ENCODE measurements at places on chromosomes 11 and 22.
A peak's percentile ranks its signal among the peaks of the same experiment; 100 is the strongest.

- no peak for DNase-seq
Observed at GRCh38 chr11:2269601-2270321, 627 bp downstream of the ASCL2 start.

DNA sequence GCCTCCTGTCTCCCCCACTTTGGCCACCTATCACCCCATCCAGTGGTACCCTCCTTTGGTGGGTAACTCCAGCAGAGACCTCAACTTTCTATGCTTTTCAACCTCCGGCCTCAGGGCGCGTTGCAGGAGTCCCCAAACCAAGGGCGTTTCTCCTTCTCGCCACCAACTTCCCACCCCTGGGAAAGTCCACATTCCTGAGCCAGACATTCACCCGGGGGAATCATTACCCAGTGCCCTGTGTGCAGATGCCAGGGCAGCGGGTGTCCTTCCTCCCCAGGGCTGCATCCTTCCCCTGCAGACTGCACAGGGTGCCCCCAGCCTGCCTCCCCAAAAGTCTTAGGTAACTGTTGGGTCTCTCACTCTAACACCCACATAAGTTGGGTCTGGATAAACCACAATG, 26.4 kb downstream of the MYEOV start:
- no peak for DNase-seq

GRCh38 chr11:115162919-115163318, 341.3 kb downstream of the CADM1 start:
- DNase-seq = no peak

- peak; percentile 76 for DNase-seq
Observed at GRCh38 chr11:67282155-67282875, 6.8 kb upstream of the ANKRD13D start.

DNA sequence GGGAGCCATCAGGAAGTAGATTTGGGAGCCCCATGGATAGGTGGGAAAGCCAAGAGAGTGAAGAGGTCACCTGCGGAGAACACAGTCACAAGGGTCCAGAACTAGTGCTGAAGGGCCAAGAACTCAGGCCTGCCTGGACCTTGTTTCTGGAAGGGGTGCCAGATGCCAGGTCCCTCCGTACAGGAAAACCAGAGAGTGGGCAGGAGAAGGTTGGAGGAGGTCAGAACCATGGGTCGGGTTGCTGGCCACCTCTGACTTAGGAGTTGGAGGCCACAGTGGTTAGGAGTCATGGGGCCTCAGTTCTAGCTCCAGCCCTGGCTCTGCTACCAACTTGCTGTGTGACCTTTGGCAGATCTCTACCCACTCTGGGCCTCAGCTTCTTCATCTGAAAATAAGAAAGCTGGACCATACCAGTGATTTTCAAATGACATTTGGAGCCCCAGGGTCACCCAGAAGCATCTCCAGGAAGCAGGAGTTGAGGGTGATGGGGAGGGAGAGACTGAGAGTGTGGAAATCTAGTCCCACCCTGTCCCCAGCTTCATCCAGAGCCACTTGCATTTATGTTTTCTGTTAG, 20.8 kb upstream of the TUB start:
- peak; percentile 35 for DNase-seq

GRCh38 chr11:20089796-20090653, 70.2 kb downstream of the DBX1 start:
- no peak for DNase-seq

GRCh38 chr11:46039990-46040389, 81.3 kb downstream of the PHF21A start:
- no peak for DNase-seq

GRCh38 chr11:134261626-134262488, 8.5 kb downstream of the ACAD8 start:
- no peak for DNase-seq

- no peak for DNase-seq
Observed at GRCh38 chr22:32048069-32048468, 5.0 kb downstream of the SLC5A1 start.

DNA sequence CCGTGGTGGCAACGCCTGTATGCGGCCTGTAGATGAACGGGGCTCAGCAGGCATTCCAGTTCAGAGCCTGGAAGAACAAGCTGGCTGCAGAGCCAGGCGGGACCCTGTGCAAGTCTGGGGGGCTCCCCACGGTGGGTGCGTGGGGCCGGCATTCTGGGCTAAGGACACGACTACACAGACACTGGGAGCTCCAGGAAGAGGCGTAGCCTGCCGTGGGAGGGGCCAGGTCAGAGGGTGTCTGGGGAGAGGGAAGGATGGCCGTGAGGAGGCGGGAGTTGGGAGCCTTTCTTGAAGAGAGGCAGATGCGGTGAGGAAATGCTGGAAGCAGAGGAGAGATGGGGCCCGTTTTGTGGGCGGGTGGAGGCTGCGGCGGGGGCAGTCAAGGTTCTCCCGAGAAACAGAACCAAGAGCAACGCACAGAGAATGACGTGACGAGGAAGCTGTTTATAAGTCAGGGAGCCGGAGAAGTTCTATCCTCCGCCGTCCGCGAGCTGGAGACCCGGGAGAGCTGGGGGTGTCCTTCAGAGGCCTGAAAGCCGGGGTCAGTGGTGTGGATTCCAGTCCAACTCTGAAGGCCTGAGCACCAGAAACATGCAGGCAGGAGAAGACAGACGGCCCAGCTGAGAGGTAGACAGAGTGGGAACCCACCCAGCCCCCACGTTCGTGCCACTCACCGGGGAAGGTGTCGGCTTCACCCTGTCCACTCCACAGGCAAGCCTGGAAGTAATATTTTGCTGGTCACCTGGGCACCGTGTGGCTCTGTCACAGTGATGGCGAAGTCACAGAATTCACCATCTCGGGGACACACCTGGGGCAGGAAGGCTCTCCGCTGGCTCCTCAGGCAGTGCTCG, 529.6 kb downstream of the BRD1 start:
- DNase-seq = peak; percentile 87

DNA sequence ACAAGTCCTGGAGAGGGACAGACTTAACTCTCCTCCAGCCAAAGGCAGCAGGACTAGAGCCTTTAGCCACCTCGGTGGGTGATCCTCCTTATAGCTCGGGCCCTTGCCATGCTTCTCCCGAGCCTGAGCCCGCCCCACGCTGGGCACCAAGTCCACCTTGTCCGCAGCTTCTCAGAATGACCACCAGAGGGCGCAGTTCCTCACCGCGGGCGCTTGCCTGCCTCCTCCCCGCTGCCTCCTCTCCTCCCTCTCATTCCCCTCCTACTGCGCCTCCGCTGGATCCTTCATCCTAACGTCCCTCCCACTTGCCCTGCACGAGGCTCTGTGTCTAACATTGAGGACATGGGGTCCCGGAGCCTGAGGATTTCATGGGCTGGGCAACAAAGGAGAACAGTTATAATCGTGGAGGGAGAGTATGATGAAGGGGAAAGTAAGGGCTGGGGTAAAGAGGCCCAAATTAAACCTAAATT, 11.3 kb upstream of the MOGAT2 start:
- no peak for DNase-seq

DNA sequence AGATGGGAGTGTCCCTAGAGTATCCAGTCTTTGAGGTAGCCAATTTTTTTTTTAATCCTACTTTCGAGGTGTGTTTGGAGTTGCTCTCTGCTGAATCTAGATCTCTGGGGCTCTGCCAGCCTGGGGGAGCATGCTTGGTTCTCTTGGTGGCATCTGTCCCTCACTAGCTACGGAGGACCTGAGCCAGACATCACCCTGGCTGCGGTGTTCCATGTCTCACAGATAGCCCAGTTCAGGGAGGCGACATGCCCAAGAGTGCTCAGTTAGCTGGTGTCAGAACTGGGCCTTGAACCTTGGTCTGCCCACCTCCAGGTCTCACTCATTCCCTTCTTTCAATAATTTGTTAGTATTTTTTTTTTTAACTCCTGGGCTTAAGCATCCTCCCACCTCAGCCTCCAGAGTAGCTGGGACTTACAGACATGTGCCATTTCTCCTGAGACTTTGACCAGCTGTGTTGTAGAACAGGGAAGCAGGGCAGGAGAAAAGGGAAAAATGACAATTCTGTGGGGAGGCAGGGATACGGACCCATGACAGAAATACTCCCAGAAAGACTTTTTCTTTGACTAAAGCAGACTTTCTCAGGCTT, 621 bp downstream of the HMOX1 start:
- DNase-seq = no peak

GRCh38 chr11:71244116-71244810, 8.1 kb downstream of the SHANK2 start:
- DNase-seq = peak; percentile 34

DNA sequence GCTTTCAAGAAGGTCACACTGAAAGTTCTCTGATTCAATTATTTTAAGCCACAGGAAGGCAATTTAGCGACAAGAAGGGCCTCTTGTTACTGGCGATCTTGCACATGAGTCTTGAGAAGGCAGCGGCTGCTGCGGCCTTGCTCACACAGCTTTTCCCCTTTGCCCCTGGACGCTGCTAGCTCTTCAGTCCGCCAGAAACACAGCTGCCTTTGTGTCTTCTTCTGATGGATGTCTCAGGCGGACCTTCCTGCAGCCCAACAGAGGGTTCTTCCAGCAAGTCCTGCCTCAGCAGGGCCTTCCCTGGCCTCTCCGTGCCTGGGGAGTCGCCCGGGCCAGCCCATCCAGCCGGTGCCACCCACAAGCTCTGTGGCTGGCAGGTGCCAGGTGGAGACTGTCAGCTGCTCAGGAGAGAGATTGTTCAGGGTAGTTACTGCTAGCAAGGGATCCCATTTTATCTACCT, 59.4 kb downstream of the PKNOX2 start:
- no peak for DNase-seq

- no peak for DNase-seq
Observed at GRCh38 chr11:125489166-125489565, 6.9 kb downstream of the FEZ1 start.

- no peak for DNase-seq
Observed at GRCh38 chr11:117425679-117426296, 98.1 kb downstream of the CEP164 start.

GRCh38 chr11:5507177-5507932, 2.4 kb downstream of the UBQLN3 start:
- no peak for DNase-seq

GRCh38 chr11:44709966-44710365, 16.8 kb upstream of the TSPAN18 start:
- DNase-seq = no peak

DNA sequence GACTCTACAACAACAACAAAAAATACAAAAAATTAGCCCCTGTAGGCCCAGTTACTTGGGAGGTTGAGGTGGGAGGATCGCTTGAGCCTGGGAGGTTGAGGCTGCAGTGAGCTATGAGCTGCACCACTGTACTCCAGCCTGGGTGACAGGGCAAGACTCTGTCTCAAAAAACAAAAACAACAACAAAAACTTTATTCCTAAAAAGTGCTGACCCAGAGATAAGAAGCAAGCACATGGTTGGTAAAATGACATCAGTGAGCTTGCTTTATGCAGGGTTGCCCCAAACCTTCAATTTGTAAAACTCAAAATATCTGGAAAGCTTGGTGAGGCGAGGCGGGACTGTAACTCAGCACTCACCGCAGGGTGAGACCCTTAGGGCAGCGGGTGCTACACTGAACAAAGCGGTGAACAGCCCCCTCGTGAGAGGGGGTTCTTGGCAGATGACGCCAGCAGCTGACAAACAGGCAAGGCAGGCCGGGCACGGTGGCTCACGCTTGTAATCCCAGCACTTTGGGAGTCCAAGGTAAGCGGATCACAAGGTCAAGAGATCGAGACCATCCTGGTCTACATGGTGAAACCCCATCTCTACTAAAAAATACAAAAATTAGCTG, 3.5 kb upstream of the TCIRG1 start:
- no peak for DNase-seq

- no peak for DNase-seq
Observed at GRCh38 chr11:45210846-45211245, 64.4 kb downstream of the PRDM11 start.

DNA sequence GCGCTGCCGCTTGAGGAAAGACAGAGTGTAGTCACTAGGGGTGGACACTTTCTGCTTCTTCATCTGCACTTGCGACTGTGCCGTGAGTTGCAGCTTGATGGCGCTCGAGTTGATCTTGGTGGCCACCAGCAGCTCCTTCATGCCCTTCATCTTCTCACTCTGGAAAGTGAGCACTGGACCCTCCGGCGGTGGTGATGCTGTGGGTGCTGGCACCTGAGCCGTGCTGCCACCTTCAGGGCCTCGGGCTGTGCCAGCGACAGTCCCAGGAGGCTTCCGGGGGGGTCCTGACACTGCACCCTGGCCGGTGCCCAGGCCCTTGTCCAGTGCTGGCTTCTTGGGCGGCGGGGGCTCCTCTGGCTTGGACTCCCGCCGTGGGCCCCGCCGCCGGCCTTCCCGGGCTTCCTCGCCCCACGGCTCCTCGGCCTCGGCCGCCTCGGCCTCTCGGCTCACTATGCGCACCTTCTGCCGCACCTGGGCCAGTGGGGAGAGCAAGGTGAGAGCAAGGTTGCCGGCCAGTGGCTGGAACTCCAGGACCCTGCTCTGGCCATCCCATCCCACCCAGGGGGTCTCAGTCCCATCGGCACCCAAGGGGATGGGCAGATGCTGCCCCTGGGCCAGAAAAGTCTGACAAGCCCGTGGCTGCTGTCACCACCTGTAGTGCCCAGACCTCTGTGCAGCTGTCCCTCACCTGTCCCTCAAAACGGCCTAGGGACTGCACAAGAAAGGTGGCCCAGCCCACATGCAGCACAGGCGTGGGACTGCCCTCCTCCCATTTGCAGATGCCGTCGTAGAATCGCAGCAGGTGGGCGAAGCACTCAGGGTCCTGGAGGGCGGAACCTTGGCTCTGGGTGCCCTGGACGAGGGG, 1.6 kb upstream of the MAP4K2 start:
- DNase-seq = no peak

DNA sequence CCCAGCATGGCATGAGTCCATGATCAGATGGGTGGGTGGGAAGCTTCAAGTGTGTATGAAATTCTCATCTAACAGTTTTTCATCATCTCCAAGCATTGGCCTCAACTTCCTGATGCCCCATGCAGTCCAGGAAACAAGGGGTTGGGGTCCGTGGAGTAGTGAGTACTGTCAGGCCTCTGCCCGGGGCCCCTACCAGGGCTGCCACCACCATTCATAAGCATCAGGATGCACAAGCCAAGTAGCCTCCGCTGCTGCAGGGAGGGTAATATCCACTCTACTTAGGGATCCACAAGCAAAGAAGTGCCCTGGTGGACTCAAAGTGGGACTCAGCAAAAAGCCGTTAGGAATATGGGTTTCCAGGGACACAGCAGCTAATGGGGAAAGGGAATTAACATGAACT, 49.3 kb downstream of the KCNC1 start:
- DNase-seq = no peak
